ENCODE measurements at places on chromosomes 12 and 14. TPM values are rescaled to one million over a fixed set of nuclear protein-coding genes. Genes with fewer than 3 reads are reported as not detected.

The NGB gene
- 0.33 TPM for total RNA-seq

The PDE3A gene
- under 0.01 TPM for total RNA-seq

The RGS6 gene
- total RNA-seq = not detected

The ABCD2 gene
- total RNA-seq = not detected

The EIF2S1 gene
- 290 TPM for total RNA-seq

The CABP1 gene
- 0.45 TPM for total RNA-seq

The SLC8A3 gene
- not detected for total RNA-seq

The PTCSC3 gene
- not detected for total RNA-seq

The IFNG-AS1 gene
- not detected for total RNA-seq

The GOLT1B gene
- total RNA-seq = 38.2 TPM

The AP5M1 gene
- 33.7 TPM for total RNA-seq

All from mammary epithelial cell (primary cell).